ENCODE measurements at places on chromosomes 12 and 14. TPM values are rescaled to one million over a fixed set of nuclear protein-coding genes. Genes with fewer than 3 reads are reported as not detected.

The C14orf132 gene
- 1.8 TPM for total RNA-seq

DNA sequence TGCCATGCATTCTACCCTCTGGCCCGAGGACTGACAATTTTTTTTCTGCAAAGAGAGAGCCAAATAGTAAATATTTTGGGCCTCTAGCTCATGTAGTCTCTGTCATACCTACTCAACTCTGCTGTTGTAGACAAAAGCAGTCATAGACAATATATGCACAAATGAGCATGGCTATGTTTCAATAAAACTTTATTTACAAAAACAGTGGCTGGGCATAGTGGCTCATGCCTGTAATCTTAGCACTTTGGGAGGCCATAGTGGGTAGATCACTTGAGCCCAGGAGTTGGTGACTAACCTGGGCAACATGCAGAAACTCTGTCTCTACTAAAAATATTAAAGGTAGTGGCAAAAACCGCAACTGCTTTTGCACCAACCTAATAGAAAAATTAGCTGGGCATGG lies 153.7 kb upstream of the BTG1 start:
- DNase-seq = no peak

DNA sequence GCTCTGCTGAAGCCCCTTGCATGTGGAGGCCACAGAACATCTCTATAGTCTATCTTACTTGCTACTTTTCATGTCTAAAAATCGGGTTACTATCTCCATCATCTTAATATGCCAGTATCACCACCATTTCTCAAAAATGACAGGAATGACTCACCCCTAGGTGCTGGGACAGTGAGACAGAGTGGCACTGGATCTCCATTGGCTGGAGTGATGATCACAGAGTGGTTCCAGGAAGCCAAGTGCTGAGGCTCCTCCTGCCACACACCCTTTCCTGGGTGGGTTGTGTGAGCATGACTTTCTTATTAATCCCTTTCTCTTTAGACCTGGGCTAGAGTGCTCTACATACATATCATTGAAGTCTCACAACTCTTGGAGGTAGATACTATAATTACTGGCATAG lies 3.3 kb upstream of the ASCL1 start:
- DNase-seq = no peak

DNA sequence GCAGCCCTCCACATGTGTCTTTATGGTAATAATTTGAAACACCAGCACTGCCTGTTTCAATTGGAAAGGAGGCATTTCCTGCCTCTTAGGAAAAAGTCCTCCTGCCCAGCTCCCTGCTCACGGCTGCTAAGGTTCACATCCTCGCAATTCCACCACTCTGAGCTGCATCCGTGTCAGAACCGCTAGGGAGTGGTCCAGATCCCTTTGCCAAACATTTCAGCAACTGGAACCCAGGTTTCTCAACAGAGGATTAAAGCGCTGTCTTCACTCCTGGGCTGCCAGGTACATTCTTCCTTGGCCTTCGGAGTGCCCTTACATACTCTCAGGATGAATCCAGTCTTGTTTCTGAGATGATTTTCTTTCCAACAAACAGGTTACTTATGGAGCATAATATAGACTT lies 23.3 kb downstream of the C14orf132 start:
- DNase-seq = no peak

The SIRT4 gene
- total RNA-seq = 0.53 TPM

DNA sequence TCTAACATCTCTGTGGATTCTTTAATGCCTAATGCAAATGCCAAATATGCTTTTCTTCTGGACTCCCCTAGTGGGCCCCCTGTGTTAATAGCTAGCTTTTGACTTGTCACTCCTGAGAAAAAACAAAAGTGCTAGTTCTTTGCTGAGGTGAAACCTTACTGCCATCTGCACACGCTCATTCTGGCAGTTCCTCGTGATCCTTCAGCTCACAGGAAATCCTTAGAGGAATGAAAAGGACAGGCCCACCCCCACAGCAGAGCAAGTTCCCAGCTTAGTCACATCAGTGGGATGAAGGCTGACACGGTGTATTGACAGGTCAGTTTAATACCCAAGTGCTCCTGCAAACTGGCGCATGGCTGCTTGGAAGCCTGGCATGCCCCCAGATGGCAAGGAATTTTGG lies 165.1 kb upstream of the ATP2B1 start:
- no peak for DNase-seq

GRCh38 chr12:64918344-64918743 lies 93.9 kb downstream of the TBC1D30 start:
- no peak for DNase-seq

The TMTC1 gene
- total RNA-seq = 10.5 TPM

- DNase-seq = no peak
Observed at GRCh38 chr12:128567730-128568129, 256.0 kb downstream of the SLC15A4 start.
